ENCODE measurements at places on chromosomes 1 and 21.

GRCh38 chr1:33393991-33394390 lies 36.9 kb downstream of the PHC2 start:
- no peak for DNase-seq

DNA sequence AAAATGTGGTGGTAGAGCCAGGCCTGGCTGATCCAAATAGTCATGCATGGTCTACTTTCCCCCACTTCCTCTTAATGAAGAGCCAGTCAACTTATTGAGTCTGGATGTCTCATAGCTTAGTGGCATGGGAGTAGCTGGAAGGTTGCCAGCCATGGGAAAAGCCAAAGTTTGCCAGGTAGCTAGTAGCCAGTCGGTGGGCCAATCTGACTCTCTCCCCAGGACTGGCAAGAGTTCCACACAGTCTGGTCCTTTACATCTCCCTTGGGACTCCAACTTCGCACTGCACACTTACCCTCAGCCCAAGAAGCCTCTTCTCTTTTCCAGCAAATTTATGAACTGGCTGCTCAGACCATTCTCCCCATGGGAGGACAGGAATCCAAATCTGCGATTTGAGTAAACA lies 8.3 kb downstream of the WARS2 start:
- DNase-seq, result no peak

- DNase-seq, result no peak
Measured at GRCh38 chr1:60791226-60791625, 291.1 kb upstream of the NFIA start.

DNA sequence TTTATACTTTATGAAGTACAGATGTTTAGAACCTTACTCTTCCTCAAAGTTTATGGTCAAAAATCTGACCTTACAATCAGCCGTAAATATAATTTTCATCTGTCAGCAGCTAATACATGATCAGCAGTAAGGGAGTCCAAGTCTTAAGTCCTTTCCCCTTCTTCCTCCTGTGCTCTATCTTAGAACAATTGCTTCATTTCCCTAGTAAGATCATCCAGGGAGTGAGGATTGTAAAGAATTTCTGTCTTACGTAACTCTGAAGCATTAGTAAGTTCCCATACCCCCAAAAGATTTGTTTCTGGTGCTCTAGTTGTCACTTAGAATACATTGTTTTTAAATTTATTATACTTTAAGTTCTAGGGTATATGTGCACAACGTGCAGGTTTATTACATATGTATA lies 2.1 kb downstream of the SETDB1 start:
- DNase-seq, result no peak

DNA sequence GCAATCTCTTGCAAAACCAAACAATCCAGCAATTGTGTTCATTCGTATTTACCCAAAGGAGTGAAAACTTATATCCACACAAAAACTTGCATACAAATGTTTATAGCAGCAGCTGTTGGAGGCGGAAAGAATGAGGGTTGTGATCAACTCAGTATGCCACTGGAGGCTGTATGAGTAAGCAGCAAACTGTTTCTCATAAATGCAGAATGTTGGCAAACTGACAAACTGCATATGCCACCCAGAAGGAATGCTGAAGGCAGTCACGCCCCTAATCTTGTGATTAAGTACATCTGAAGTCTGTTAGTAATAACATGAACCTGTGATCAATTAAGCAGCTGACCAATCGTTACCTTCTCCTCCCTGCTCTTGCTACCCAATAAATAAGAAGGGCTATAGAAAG lies 60.5 kb upstream of the CR2 start:
- DNase-seq, result peak; percentile 14

DNA sequence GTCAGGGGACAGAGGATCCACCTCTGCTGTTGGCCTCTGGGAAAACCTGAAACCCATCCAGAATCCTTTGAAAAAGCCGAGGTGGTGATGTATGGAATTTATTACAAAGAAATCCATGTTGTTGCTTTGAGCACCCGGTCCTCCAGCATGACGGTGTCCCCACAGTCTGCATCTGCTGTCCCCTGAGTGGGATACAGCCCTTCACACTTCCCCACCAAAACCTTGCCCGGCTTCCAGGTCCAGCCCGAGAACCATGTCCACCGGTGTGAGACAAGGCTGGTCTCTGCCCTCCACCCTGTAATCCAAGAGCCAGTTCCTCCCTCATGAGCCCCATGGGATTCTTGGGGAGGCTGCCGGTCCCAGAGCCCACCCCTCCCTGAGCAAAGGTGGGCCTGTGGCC lies 70.5 kb downstream of the STUM start:
- no peak for DNase-seq

- DNase-seq, result no peak
Measured at GRCh38 chr1:204319462-204319861, 40.3 kb downstream of the PLEKHA6 start.

- DNase-seq, result peak; percentile 50
Measured at GRCh38 chr1:156126043-156126629, 11.6 kb downstream of the LMNA start.

- no peak for DNase-seq
Measured at GRCh38 chr1:109613361-109614147, 5.9 kb downstream of the GNAT2 start.

DNA sequence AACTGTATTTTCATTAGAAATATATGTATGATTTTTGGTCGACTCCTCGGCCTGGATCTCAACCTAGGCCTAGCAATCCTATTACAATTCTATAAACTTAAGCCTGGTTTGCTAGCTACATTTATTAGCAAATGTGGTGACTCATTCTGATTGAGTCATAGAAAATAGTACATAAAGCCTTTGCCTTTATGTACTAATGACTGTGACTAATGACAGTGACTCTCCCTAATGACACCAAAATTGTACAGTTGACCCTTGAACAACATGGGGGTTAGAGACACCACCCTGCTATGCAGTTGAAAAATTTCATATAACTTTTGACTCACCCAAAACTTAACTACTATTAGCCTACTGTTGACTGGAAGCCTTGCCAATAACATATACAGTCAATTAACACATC lies 78.9 kb downstream of the CLEC20A start:
- no peak for DNase-seq

DNA sequence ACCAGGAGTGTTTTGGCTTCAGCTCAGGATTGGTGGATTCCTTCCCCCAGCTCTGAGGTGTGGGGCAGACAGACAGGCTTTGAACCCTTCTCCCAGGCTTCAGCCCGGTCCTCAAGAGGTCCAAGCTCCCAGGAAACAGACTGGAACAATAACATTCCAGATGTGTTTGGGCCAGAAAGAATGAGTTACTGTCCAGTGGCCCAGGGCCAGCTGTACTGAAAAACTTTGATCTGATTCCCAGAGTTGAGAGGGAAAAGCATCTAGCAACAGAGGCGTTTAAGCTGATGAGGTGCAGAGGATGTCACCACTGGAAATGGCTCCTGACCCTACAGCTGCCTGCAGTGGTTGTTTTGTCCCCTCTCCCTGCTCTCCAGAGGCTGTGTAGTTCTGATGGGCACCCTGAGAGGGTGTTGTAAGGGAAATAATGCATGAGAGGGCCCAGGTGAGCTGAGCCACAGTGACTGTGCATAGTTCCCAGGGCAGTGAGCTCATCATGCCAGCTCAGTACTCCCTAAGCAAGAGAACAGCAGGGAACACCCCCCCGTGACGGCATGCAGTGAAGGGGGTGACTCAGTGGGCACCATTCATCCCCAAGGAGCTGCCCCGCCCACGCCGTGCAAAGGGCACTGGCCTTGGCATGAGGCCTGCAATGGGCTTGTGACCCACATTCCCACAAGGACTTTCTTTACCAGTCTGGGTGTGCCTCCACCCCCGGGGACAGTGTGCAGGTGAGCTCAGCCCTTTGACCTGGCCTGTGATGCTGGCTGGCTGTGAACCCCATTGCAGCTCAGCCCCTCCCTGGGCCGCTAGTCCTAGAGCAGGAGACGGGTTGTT lies 13.8 kb upstream of the SFN start:
- DNase-seq, result no peak

DNA sequence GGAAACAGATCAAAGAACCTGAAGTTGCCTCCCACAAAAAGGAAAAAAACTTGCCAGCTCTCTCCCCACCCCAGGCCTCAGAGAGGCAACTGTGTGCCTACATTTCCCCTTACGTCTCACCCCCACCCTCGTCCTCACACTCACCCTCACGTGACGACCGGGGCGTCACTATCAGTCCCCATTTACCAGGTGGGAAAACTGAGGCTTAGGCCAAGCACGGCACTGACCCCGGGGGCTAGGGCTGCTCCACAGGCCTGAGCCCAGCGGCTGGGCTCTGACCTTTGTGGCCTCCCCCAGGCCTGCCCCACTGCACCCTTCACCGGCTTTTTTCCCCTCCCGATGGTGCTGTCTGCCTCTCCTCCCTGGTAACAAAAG lies 51.5 kb upstream of the RUNX3 start:
- DNase-seq, result no peak

GRCh38 chr1:177045151-177045550 lies 119.4 kb downstream of the ASTN1 start:
- DNase-seq, result no peak

DNA sequence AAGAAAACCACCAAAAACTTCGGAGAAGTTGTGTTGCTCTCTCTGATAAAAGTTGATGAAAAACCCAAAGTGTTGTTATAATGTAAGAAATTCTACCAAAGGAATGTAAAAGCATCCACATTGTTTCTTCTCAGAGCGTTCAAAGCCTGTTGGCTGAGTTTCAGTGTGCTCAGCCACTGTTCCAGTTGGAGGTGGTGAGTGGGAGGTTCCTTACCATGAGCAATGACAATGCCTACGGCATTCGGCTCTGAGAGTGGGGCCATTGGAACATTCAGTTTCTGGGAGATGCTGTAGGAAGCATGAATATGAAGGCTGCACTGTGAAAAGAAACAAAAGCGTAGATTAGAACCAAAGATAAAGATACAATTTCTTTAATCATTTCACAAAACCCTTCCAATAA lies 20.5 kb upstream of the MYBPHL start:
- DNase-seq, result no peak

- DNase-seq, result no peak
Measured at GRCh38 chr21:34871026-34871908, 177.8 kb downstream of the RUNX1 start.

Data from stimulated activated CD4-positive, alpha-beta T cell treated with anti-CD3 and anti-CD28 coated beads, Interleukin-4, amount 100 ng/mL, for 24 hours (primary cell).